ENCODE measurements at places on chromosomes 4 and X.

- no peak for DNase-seq
Observed at GRCh38 chr4:11488657-11489452, 60.2 kb upstream of the HS3ST1 start.

DNA sequence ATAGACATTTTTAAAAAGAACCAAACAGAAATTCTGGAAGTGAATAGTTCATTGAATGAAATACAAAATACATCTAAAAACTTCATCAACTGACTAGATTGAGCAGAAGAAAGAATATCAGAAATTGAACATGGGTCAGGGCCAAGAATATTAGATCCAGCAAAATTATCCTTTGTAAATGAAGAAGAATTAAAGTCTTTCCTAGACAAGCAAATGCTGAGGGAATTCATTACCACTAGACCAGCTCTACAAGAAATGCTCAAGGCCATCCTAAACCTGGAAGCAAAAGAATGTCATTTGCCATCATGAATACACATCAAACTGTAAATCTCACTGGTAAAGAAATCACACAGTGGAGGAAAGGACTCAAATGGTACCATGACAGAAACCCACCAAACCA lies 72.7 kb upstream of the RPL34 start:
- DNase-seq = no peak

DNA sequence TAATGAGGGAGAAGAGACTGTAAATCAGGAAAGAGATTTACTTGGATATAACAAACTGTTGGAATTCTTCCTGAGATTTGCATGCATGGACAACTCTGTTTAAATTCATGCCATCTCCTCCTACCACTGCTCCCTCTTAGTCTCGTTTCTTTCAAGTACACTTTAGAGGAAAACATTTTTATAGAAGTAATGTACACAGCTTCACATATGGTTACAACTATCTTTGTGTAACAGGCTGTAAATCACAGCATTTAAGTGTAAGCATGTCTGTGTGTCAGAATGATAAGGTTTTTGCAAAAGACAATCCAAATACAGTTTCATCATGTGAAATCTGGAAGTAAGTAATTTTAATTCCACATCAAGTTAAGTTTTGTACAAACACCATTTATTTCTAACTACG lies 21.5 kb upstream of the ENPEP start:
- DNase-seq = no peak

DNA sequence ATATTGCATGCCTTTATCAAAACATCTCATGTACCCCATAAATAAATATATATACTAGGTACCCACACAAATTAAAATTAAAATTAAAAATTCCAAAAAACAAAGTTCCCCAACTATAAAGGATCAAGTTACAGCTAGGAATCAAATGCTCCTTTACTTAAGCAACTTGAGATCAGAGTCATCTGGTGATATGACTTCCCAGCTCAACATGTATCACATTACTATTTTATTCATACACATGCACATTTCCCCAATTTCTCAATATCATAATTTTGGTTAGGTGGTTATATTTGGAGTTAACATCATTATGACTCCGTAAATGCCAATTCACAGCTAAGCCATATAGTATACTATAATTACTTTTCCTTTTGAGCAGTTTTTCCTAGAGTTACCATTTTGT lies 60.9 kb downstream of the CLOCK start:
- no peak for DNase-seq

- DNase-seq = no peak
Observed at GRCh38 chr4:123830930-123831329, 434.3 kb downstream of the SPRY1 start.

GRCh38 chr4:154124539-154125255 lies 335.8 kb upstream of the SFRP2 start:
- no peak for DNase-seq

DNA sequence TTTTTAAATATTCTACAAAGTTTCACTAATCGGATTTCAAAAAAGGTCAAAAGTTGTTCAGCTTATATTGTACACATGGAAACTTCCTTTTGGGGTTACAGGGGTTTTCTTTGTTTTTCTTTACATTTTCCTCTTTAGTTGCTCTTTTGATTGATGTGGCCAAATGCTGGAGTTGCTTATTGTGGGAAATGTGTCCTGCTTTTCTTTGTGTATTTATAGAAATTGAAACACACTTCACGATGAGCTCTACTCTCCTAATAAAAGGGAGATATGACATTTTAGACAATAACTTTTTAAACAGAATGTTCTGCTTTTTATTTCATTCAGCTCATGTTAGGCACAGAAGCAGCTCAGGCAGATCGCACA lies 50.7 kb upstream of the SPRY1 start:
- DNase-seq = no peak

GRCh38 chrX:134649770-134650169 lies 8.5 kb downstream of the PLAC1 start:
- DNase-seq = no peak

GRCh38 chr4:45078201-45078600 lies 351.8 kb upstream of the GNPDA2 start:
- no peak for DNase-seq

DNA sequence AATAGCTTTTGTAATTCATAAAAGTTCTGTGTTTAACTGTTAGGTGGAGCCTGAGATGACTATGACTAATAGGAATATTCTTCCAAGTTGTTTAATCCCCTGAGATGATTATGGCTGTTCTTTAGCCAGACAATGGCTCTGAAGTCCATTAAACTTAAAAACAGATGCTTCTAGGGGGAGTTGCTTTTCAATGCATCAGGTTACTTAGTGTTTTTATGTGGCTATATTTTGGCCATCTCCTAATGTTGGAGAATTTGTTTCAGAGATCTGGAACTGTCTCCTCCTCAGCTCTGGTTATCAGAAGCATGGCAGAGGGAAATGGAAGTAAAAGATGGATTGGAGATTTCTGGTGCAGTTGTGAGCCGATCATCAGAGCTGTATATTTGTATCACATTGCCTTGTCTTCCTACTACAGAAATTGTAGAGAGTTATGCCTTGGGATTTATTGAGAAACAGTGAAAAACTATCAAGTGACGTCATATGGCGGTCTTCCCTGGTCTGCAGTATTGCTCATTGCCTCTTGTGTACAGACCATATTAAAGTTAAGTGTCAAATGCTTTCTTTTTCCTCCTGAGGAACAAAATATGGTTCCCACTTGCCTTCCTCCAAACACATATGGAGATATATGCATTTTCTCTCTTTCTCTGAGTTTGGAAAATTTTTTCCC lies 29.8 kb downstream of the SGMS2 start:
- no peak for DNase-seq

- no peak for DNase-seq
Observed at GRCh38 chr4:182246401-182247205, 3.4 kb downstream of the TENM3 start.

DNA sequence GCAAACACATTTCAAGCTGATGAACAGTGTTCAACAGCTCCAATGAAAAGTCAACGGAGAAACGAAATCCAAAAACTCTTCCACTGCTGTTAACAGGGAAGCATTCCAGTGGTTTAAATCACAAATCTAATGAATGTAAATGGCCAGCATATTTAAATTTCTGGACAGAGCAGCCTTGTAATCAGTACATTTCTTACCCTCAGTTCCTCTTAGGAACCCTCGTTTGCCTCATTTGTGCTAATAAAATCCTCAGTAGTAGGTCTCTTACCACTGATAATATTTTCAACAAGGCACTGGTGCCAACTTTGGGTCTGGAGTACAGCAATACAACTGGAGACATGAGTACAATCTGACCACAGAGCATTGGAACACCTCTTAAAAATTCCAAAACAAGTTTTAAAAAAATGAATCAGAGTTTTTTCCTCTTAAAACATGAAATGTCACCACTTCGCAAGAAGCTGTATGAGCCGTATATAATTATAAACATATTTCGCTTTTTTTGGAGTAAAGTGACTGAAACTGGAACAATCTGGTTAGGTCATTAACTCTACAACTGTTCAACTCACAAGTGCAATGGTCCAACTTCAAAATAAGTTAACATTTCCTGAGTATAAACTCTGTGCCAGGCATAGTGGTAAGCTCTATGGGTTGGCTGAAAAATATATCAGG lies 211.2 kb downstream of the CPEB2 start:
- DNase-seq = no peak

DNA sequence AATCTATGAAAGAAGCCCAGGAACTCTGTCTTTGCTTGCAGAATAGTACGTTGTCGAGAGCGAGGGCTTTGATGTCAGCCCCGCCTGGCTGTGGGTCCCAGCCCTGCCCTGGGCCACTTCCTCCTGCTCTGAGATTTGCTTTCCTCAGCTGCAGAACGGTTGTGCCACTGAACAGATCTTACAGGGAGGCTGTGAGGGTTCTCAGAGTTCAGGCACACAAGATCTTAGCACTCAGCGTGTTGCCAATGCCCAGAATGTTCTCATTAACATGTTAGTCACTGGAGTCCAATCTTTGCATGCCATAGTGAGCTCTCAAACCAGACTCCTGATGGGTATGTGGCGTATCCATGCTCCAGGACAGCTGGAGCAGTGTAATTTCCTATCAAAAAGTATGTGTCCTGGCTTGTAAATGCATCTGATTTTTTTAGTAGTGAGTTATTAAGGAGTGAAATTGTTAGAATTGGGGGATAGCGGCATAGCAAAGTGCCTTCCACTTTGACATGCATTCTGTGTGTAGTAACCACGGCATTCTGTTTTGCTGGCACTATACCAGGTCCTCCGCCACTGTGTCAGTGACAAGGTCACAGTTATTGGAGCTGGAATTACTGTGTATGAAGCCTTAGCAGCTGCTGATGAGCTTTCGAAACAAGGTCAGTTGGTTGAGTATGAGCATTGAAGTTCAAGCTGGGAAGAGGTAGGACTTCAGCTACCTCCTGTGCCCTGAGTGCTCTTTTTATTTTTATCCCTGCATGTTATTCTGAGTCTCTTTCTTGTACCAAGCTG lies 31.6 kb downstream of the TKTL1 start:
- DNase-seq = no peak

GRCh38 chr4:1060121-1060520 lies 48.7 kb downstream of the FGFRL1 start:
- no peak for DNase-seq

DNA sequence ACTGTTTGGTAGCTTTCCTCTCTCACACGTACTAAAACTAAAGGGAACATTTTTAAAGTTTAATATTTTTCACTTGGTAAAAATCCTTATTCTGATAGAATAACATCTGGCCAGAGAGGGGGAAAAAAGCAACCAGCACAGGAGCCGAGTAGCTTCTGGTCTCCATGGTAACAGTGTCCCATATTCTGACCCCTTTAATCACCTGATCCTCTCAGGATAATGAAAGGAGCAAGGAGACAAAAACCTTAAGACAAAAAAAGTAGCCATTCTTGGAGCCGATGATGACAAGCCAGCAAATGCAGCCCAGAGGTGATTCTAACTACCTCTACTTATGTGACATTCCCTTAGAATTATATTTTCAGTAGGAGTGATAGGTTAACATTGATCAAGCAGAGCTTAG lies 126.6 kb downstream of the SLC39A8 start:
- DNase-seq = no peak
